ENCODE measurements at places on chromosomes 1 and 21. TPM values are rescaled to one million over a fixed set of nuclear protein-coding genes. Genes with fewer than 3 reads are reported as not detected.

ATAD3C gene
- not detected for total RNA-seq

SPRTN gene
- total RNA-seq, result 16.0 TPM

KCNQ4 gene
- 3.1 TPM for total RNA-seq

BCL2L15 gene
- 584 TPM for total RNA-seq

TAS1R1 gene
- total RNA-seq, result 0.48 TPM

OR2L8 gene
- total RNA-seq, result not detected

- no peak for DNase-seq
Measured at GRCh38 chr1:83839566-83840173, 159.3 kb downstream of the TTLL7 start.

- DNase-seq, result no peak
Measured at GRCh38 chr1:193412748-193413147, 226.3 kb upstream of the B3GALT2 start.

- no peak for DNase-seq
Measured at GRCh38 chr1:90074970-90075391, 80.1 kb downstream of the ZNF326 start.

DNA sequence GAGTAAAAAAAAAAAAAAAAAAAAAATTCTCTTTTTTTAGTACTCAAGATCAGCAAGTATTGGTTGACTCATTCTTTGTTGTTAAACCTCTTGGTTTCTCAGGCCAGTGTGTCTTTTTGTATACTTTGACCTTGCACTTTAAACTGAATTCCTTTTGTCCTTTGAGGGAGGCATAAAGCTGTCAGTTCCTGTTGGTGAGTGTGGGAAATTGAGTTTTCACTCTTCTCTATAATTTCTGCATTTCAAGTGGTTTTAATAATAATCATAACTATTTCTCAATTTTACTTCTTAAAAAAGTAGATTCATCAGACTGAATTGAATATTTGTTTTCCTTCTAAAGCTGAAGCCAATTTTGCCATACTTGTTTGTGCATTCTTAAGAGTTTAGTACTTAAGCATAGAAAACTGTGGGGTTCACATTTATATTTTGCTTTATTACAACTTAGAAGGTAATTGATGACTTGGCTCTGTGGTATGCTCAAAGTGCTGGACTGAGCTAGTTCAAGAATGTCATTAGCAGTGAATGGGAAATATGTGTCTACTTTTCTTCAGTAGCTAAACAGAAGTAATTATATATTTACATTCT is 43.4 kb downstream of the ITSN1 start:
- no peak for DNase-seq

GRCh38 chr21:43018519-43018918 is 44.2 kb downstream of the PKNOX1 start:
- no peak for DNase-seq

All from transverse colon (tissue), 4 donors.